Epithelial cell of proximal tubule (primary cell): ENCODE measurements at places on chromosomes 3 and 15. TPM values are rescaled to one million over a fixed set of nuclear protein-coding genes. Genes with fewer than 3 reads are reported as not detected.

DNA sequence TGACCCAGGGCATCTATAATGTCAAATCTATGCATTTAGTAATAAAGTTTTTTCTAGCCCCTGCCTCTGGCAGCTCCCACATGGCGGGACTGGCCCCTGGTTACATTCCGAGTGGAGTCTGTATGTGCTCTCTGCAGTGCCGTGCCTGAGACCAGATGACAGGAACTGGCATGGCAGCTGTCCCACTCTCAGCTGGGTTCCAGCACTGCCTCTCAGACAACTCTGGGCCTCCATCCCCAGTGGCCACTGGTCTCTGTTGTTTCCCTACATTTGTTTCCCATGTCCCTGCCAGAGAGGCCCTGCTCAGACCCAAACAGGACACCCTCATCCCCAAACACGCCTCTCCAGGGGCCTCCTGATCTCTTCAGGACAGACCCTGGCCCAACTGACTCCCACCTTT, 109.3 kb downstream of the OCA2 start:
- no peak for DNase-seq

DNA sequence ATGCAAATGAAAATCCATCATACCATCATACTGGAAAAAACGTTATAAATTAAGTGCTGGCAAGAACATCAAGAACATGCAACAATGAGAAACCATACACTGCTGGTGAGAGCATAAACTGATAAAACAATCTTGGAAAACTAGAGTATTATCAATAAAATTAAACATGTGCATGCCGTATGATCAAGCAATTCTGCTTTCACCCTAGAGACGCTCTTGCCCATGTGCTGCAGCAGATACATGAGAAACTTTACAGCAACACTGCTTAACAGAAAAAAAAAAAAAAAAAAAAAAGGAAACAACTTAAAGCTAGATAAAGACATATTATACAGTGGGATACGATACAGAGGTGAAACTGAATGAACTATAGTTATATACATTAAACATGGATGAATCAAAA, 21.8 kb downstream of the SPG11 start:
- DNase-seq, result no peak

- no peak for DNase-seq
These were observed 145.2 kb upstream of the CDIN1 start for GRCh38 chr15:36434177-36434576.

The P2RY14 gene
- not detected in 2 replicates for total RNA-seq
